ENCODE measurements at places on chromosomes 13 and 19. TPM values are rescaled to one million over a fixed set of nuclear protein-coding genes. Genes with fewer than 3 reads are reported as not detected.

DNA sequence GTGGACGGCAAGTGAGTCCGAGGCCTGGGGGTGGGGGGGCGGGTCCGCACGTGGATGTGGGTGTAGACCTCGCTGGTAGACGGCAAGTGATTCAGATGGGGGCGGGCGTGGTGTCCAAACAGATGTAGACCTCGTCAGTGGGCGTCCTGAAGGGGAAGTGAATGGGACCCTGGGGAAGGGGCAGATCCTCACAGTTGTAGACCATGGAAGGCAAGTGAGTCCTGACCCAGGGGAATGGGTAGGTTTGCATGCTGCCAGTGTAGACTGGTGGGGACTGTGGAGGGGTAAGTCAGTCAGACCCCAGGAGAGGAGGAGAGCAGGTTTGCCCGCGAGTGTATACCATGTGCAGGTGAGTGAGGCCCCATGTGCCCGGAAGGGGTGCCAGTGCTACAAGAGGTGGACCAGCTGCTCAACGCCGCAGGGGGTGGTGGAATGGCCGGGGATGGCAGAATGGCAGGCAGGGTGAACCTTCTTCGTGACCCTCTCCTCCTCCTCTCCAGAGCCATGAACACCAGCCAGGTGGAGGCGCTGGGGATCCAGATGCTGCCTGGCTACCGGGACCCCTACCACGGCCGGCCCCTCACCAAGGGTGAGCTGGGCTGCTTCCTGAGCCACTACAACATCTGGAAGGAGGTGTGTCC, 22.1 kb downstream of the COLGALT1 start:
- DNase-seq = no peak

GRCh38 chr19:1734321-1734966, 18.9 kb upstream of the ONECUT3 start:
- no peak for DNase-seq

DNA sequence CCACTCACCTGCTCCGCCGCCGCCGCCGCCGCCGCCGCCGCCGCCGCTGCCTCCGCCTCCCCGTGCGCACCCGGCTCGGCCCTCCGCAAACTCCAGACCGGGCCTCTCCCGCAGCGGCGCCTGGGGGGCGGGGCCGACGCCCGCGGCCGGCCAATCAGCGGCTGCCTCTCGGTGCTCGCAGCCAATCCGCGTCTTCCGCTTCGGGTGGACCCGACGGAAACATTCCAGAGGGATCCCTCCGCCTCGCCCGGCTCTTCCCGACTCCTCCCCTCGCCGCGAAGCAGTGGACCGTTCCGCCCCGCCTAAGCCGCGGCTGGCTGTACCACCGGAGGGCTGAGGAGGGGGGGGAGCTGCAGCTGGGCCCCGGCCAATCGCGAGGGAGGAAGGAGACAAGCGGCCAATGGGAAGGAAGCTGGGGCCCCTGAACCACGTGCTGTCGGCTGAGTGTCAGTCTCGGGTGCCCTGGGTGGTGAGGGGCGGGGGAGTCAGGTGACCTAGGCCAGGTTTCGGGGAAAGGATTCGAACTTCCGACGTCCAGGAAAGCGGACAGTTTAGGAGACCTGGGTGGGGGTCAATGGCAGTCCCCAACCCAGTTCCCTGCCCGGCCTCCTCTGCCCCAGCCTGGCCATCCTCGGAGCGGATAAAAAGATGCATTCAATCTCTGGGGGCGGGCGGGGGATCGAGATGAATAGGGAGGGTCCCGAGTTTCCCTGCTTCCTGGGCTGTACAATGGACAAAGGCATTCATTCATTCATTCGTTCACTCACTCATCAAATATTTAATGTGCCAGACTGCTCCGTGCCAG, at the start of gene GIPC1:
TSS of gene GIPC1 (minus strand) at position 99 of the 805 bp plus-strand sequence. CDS start 13,151 bp downstream, outside the sequence.
- DNase-seq = peak; percentile 99

- no peak for DNase-seq
These were observed 72.5 kb upstream of the KCTD15 start for GRCh38 chr19:33724021-33724720.

GRCh38 chr19:52990759-52991418, 22.8 kb upstream of the ERVV-1 start:
- DNase-seq = no peak

DNA sequence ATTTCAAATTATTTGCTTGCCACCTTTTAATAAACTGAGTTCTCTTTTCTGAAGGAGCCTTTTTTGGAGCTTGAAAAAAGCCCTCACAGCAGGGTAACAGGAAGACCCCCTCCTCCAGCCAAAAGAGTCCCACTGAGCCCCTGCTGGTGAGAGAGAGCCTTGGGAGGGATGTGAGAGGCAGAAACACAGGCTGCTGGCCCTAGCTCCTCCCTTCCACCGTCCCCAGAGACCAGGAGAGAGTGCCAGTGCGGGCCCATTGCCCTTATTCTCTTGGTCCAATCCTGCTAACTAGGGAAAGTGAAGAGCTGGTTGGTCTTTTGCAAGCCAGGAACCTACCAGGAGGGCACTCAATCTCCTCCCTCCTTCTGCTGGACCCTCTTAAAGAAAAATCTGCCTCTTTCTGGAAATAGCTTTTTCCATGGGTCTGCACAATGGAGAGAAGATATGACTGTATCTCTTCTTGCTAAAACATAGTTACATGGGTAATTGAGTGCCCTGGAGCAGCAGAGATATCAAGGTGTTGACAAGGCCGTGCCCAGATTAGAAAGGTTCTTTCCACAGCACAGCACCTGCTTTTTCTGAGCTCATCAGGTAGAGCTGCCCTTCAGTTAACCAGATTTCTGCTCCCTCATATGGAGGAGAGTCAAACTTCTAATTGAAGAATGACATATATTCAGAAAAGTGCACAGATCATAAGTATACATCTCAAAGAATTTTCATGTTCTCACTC, 113.9 kb downstream of the LRCH1 start:
- no peak for DNase-seq

DNA sequence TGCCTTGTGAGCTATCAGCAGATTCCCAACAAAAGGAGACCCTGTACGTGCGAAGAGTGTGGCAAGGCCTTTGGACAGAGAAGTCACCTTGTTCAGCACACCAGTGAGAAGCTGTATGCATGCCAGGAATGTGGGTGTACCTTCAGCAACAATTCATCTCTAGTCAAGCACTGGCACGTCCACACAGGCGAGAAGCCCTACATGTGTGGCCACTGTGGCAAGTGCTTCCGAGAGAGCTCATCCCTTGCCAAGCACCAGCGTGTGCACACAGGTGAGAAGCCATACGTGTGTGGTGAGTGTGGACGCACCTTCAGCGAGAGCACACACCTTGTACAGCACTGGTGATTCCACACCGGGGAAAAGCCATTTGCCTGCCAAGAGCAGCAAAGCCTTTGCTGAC, 7.6 kb upstream of the ZSCAN22 start:
- no peak for DNase-seq

DNA sequence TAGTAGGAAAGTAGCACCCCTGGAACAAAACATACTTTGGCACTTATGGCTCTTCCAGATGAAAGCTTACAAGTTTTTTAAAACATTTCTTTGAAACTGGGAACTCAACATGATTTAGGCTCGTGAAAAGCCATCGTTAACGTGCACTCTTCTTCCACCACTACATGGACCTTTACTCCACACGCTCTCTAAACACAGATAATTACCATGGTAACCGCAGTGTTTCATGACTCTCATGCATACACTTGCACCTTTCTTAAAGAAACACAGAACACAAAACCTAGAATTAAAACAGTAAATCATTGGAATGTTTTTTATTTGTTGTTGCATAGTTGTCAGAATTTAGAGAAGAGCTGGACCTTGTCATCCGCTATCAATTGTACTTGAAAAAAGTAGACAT, 154.3 kb downstream of the FGF9 start:
- DNase-seq = no peak

DNA sequence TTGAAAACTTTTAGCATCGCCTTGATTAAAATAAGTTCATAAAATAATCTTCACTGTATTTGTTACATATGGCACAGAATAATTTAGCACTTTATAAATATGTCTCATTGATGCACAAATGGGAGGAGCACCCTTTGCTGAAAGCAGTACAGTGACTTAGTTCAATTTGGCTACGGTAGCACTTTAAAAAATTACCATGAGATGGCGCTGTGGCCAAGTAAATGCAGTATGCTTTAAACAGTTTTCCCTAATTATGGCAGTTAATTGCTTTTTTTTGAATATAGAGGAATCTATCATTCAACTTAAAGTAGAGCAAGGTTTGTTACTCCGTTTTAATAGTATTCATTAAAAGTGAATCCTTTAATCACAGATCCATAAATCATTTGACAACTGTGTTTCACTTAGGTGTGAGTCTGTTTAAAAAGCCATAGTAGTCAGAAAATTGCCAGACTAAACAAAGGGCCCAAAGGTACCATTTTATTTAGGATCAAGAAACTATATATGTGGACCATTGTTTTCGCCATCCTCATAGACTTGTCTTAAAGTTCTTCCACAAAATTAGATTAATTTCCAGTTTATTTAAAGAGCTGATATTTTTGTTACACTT, 34.7 kb upstream of the ESD start:
- peak; percentile 59 for DNase-seq

Gene HIPK4
- total RNA-seq = 0.13 TPM

Gene SLC27A5
- 5.7 TPM for total RNA-seq

Gene C19orf85
- not detected for total RNA-seq

Gene PDX1
- not detected for total RNA-seq

Data from muscle of leg (tissue), 16 donors.